ENCODE measurements at places on chromosomes 2 and 18.

GRCh38 chr2:174897286-174897685, 107.9 kb downstream of the CHN1 start:
- DNase-seq, result no peak

GRCh38 chr18:62959481-62959880, 244.1 kb downstream of the PHLPP1 start:
- DNase-seq, result no peak

DNA sequence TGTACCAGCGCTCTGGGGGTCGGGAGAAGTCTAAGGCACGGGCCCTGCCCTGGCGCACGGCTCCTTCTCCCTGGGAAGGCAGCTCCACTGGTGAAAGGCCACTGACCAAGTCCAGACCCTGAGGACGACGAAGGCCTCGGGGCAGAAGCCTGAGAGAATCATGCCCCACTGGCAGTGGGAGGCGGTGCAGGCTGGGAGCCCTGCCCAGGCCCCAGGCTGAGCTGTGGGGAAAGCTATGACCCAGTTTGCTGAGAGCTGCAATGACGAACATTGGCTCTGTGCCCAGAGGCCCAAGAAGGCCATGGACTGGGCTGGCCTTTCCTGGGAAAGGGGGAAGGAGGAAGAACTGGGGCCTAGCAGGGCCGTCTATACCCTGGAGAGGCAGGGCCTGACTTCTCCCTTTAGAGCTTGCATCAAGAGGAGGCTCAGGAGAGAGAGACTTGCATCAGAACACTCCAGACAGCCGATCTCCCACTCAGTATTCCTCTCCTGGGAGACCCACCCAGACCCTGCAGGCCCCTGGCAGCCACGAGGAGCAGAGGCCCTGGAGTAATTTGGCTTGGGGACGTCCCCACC, 32.9 kb downstream of the HS1BP3 start:
- no peak for DNase-seq

- no peak for DNase-seq
Observed at GRCh38 chr2:194819367-194819766, 837.7 kb upstream of the SLC39A10 start.

DNA sequence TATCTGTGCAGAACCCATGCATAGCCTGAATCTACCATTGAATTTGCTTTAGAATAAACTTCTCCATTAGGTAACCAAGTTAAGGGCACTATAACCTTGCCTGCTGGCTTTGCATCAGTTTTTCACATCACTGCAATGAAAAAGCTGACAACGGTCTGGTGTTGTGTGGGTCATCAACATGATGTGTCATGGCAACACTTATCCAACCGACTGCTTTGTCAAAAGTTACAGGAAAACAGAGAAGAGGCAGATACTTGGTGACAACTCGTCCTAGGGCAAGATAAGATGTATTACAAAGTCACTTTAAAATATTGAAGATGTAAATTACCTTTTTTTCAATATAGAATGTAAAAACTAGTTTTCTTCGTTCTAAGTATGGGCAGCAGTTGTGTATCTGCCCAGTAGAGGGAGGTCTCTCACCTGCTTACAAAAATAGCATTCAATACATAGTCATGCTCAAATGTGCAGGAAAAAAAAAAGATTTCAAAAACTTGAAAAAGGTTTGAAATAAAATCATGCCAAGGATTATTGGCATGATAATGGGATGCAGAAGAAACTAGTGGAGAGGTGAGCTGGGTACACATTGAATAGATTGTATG, 96.3 kb downstream of the EVA1A start:
- no peak for DNase-seq

DNA sequence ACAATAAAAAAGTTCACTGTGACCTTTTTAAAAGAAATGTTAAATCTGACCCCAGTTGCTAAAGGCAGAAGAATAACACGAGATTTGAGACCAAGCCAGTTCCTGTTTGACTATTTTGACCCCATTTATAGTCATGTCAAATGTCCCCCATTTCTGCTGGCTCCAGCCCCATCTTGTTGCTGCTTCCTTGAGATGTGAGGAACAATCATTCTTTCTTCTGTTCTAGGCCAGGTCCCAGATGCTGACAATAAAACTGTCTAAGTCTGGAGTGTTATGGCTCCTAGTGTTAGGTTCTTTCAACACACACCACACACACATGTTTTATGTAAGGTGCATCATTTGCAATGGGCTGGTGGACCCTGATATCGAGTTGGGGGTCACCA, 92.0 kb upstream of the CYP1B1 start:
- no peak for DNase-seq

DNA sequence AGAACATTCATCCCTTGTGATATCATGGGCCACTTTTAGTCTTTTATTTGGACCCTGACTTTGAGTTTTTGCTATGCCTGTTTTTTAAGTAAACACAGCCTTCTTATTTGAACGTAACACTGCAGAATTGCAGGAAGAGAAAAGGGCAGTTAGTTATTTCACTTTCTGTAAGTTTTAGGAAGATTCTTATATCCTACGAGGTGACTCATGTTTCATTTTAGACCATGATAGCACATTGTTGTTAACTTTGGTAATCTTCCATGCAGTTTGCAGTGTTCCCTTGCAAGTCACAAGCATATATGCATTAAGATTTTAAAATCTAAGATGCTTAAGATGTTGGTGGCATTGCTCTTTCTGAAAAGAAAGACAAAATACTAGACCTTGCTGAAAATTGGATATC, 128.6 kb upstream of the EPC2 start:
- no peak for DNase-seq

DNA sequence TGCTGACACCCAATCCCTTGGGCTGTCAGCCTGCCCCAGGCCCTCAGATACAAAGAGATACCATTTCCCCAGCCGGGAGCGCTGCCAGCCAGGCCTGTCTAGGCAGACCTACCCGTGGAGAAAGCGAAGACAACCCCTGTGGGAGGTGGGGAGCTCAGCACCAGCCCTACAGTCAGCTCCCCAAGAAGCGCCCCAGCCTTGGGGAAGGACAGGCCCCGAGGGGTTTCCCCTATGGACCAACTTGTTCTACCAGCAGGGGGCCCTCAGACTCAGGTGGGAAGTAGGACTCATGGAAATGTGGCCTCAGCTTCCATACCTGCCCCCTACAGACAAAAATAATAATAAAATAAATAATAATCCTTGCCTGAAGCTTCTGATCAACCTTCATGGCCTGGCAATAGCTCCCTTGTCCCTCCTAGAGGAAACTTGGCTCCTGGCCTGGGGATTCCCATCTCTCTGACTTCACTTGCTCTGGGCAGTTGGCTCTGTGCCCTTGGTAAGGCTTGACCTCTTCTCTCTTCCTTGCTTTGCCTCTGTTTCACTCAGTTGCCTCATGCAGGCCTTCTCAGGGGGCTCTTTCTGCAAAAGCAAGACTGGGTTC, 7.0 kb downstream of the SLC35F6 start:
- DNase-seq, result no peak

- peak; percentile 55 for DNase-seq
Observed at GRCh38 chr2:10493634-10494281, 45.6 kb upstream of the ODC1 start.

- no peak for DNase-seq
Observed at GRCh38 chr2:172446474-172447063, 19.2 kb downstream of the ITGA6 start.

DNA sequence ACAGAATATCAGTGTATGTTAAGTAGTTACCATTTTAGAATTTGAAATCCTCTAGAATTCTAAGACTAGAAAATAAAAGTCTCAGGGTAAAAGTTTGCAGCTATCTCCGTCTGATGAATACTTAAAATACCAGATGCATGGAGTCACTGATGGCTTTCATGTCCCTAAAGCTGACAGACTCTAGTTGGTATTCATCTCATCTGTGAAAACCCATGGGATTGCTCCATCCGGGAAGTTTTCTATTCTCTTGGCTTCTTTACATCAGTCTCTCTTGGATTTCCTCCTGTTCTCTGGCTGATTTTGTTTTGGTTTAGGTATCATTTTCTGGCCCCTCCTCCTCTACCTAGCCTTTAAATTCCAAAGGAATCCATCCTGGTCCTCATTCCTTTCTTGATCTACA, 465.6 kb upstream of the POU3F3 start:
- DNase-seq, result no peak

DNA sequence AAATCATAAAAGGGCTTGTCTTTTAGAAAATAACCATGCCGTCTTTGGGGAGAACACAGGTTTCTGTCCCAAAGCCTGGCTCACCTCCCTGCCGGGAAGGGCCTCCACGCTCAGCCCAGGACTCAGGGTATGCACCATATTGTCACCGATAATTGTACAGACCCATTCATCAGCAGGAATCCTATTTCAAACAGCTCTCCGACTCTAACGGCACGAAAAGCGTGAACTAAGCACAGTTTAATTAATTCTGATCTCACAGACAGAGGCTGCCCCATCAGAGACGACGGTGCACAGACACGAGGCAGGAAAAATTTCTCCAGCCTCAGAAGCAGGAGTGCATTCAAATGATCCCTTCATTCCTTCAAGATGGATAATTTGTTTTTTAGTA, 276.2 kb downstream of the MYCN start:
- no peak for DNase-seq

- no peak for DNase-seq
Observed at GRCh38 chr2:190811811-190812210, 68.8 kb upstream of the GLS start.

- DNase-seq, result no peak
Observed at GRCh38 chr18:42883169-42883568, 232.3 kb downstream of the RIT2 start.

GRCh38 chr2:48946449-48947048, 191.0 kb upstream of the LHCGR start:
- no peak for DNase-seq

DNA sequence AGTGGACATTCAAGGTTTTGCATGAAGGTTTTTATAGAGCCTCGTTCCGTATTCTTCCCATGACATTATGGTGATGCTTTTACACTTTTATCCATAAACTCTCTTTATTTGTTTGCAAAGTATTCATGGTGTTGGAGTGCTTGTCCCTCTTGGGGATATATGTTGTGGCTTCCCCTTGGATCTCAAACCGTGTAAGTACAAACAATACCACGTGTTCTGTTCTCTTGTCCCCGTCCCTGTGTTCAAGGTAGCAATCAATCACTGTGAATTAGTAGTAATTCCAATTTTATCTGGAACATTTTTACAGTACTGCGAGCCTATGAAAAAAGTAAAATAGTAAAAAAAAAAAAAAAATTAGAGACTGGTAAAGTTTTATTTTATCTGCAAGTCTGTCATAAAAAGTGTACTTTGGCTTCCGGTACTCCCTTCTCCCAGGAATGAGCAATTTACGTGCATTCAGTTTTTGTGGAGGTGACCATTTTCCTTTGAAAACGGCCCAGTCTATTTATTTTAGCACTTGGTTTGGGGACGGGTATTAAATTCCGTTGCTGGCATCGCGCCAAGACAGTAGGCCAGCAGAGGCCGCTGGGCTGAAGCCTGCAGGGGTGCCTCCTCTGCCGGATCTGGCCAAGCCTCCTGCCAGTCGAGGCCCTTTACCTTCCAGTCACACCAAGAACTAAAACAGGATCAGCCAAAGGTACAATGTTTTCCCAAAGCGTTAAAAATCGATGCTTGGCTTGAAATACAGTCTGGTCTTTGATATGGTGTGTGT, 175.7 kb downstream of the SOCS6 start:
- peak; percentile 5 for DNase-seq

GRCh38 chr2:174878537-174879147, 114.4 kb upstream of the CHRNA1 start:
- no peak for DNase-seq

GRCh38 chr2:58427572-58428095, 186.5 kb upstream of the FANCL start:
- DNase-seq, result no peak

All from stimulated activated CD8-positive, alpha-beta memory T cell treated with anti-CD3 and anti-CD28 coated beads, Interleukin-7, amount 100 ng/mL, for 1 hour (primary cell).